ENCODE measurements at places on chromosomes 13 and 19. TPM values are rescaled to one million over a fixed set of nuclear protein-coding genes. Genes with fewer than 3 reads are reported as not detected.

The PSG1 gene
- under 0.01 TPM for total RNA-seq

The ZSCAN4 gene
- total RNA-seq, result not detected

The URAD gene
- total RNA-seq, result not detected

The ZNF260 gene
- 9.6 TPM for total RNA-seq

The CALR gene
- 1,968 TPM for total RNA-seq

The PRODH2 gene
- not detected for total RNA-seq

The ITGBL1 gene
- total RNA-seq, result 52.2 TPM

The PLVAP gene
- total RNA-seq, result not detected

The EFNA2 gene
- total RNA-seq, result not detected

The VSTM2B gene
- not detected for total RNA-seq

The RETN gene
- not detected for total RNA-seq
